ENCODE measurements at places on chromosomes 6 and 20.

DNA sequence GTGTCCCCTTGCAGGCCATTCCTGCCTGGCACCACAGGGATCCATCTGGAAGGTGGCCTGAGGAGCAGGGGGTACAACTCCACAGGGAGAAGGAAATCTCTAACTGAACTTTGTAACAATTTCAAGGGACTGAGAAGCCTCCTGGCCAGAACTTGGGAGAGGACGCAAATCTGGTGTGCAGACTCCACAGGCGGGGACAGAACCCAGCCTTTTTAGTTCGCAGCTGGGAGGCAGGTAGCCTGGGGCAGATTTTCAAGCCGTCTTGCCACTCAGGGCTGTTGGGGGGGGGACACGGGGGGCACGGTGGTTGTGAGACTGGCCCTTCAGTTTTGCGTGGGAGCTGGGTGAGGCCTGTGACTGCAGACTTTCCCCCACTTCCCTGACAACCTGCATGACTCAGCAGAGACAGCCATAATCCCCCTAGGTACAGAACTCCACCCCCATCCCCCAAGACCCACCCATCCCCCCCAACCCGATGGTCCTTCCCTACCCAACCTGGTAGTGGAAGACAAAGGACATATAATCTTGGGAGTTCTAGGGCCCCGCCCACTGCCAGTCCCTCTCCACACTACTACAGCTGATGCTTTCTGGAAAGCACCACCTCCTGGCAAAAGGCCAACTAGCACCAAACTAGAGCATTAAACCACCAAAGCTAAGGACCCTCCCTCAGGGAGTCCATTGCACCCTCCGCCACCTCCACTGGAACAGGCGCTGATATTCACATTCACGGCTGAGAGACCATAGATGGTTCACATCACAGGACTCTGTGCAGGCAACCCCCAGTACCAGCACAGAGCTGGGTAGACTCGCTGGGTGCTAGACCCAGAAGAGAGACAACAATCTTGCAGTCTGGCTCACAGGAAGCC is 3.0 kb upstream of the HUS1B start:
- no peak for DNase-seq

DNA sequence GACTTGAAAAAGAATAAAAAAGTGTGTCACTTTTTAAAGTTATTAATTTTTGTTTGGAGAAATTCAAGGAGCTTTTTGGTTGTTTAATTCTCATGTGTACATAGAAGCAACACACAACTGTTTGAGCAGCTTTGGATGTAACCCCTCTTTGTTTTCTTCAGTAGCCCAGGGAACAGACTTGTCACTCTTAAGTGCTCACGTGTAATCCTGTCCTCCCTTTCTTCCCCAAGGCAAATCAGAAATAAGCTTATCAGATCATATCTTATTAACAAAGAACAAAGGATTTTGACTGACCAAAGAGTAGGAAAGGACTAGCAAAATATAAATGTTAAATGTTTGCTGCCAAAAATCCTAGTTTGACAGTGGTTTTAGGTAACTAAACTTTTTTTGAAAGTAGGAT is 7.3 kb upstream of the FLRT3 start:
- no peak for DNase-seq

- no peak for DNase-seq
Observed at GRCh38 chr6:55069132-55069781, 105.1 kb upstream of the HCRTR2 start.

- no peak for DNase-seq
Observed at GRCh38 chr6:137414599-137414998, 79.6 kb downstream of the OLIG3 start.

DNA sequence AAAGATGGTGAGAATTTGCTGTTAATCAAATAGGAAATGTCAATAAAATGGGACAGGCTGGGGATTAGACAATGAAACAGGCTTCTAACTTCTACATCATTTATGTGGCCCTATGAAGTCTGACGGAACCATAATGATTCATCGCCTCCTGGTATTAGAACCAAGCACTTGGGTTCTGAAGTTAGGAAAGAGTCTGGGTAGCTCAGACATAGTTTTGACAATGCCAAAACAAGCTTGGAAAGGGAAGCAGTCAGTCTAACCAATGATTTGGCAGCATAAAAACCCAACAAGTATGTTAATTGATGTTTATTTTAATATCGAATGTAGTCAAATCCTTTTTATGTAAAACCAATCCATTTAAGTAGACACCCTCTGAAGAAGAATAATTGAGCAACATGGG is 160.8 kb upstream of the RSPO3 start:
- no peak for DNase-seq

All from D721Med (cell line).